ENCODE measurements at places on chromosomes 5 and 9.

- DNase-seq, result no peak
These were observed 154.2 kb upstream of the TSLP start for GRCh38 chr5:110917161-110917875.

DNA sequence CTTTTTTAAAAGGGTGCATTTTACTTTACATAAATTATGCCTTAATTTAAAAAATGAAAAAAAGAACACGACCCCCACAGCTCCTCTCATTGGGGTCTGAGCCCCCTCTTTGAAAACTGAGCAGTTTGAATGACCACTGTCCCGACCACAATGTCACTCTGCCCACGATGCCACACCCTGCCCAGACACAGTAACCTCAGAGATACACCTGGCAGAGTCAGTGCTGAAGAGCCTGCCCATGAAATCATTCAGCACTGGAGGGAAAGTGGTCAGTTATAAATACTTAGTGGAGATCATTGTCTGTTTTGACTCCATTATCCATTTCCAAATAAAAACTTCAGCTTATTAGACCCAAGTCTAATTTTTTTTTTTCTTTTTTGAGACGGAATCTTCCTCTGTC, 49.3 kb downstream of the DNAJC21 start:
- no peak for DNase-seq

- no peak for DNase-seq
These were observed 49.9 kb downstream of the GGTA1 start for GRCh38 chr9:121449786-121450185.

- DNase-seq, result no peak
These were observed 23.3 kb upstream of the RASGRF2 start for GRCh38 chr5:80936881-80937280.

DNA sequence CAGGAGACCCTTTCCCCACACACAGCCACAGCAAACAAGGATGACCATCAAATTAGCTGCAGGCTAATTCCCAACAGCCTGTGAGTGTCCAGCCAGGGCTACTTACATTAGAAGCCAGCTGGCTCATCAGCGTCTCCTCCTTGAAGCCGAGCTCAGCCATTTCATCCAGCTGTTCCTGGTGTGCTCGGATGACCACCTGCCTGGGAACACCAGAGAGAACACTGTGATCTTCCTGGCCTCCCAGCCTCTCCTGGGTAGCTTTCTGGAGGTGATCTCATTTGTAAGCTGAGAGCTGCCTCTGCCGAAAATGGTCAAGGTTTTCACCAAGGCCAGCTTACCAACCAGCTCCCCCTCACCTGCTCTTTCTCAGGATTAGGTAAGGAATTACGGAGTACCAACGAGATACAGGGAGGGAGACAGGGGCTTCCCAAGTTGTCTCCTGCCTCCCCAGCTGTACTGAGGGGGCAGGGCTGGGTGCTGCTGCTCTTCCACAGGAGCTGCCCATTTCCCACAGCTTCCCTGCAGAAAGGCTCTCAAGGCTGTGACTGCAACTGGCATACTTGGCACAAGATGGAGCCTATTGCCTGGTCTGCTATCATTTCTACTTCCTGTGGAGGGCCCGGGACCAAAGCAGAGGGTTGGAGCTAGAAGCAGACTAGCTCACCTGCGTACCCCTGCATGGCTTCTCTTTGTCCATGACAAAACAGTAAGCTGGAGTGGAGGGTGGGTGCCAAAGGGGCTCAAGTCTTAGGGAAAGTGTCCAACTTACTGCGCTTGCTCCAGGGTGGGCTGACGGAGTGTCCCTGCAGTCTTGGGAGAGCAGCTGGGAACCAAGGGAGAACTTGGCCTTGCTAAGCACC, 73.9 kb downstream of the KIF24 start:
- no peak for DNase-seq

DNA sequence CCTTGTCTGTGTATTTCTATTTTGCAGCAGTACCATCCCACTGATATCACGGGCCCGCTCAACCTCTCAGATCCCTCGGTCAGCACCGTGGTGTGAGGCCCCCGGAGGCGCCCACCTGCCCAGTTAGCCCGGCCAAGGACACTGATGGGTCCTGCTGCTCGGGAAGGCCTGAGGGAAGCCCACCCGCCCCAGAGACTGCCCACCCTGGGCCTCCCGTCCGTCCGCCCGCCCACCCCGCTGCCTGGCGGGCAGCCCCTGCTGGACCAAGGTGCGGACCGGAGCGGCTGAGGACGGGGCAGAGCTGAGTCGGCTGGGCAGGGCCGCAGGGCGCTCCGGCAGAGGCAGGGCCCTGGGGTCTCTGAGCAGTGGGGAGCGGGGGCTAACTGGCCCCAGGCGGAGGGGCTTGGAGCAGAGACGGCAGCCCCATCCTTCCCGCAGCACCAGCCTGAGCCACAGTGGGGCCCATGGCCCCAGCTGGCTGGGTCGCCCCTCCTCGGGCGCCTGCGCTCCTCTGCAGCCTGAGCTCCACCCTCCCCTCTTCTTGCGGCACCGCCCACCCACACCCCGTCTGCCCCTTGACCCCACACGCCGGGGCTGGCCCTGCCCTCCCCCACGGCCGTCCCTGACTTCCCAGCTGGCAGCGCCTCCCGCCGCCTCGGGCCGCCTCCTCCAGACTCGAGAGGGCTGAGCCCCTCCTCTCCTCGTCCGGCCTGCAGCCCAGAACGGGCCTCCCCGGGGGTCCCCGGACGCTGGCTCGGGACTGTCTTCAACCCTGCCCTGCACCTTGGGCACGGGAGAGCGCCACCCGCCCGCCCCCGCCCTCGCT, 1.9 kb downstream of the LRRC26 start:
- DNase-seq, result no peak
